ENCODE measurements at places on chromosomes 4 and X. TPM values are rescaled to one million over a fixed set of nuclear protein-coding genes. Genes with fewer than 3 reads are reported as not detected.

Gene TCEAL7
- not detected for polyA plus RNA-seq

Gene PDGFRA
- 0.24 TPM for polyA plus RNA-seq

Gene MTTP
- 0.20 TPM for polyA plus RNA-seq

Gene CCDC149
- polyA plus RNA-seq, result not detected
